HFFc6 (cell line): ENCODE measurements at places on chromosomes 6 and 20. TPM values are rescaled to one million over a fixed set of nuclear protein-coding genes. Genes with fewer than 3 reads are reported as not detected.

- no peaks in the 10 kb centered on the region for H3K27me3 ChIP-seq
Measured at GRCh38 chr20:22462975-22463914, 121.1 kb downstream of the FOXA2 start.

DNA sequence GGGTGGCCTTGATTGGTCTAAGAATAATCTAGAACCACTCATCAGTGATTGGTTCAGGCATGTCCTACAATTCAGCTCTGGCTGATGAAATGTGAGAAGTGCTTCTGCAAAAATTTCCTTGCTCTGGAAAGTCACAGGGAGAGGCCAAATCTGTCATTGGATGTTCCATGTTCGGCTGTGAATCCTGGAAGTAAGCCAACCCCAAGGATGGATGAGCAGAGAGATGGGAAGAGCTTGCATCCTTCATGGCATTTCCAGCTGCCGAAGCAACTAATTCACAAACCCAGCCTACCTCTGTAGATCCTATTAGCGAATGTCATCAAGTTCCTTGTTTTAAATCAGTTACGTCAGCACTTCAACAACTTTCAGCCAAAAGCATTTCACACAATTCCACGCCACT, 187.2 kb upstream of the SOX4 start:
- peak overlapping the region; percentile 43; the same call in 1 of the 2 replicates for H3K4me3 ChIP-seq
- no peak for DNase-seq
- H3K4me1 ChIP-seq: peaks cover 6% of the 10 kb centered on the region; the same call in 1 of the 2 replicates
- H3K27me3 ChIP-seq: peaks cover 3% of the 10 kb centered on the region
- no peaks in the 10 kb centered on the region for H3K36me3 ChIP-seq

DNA sequence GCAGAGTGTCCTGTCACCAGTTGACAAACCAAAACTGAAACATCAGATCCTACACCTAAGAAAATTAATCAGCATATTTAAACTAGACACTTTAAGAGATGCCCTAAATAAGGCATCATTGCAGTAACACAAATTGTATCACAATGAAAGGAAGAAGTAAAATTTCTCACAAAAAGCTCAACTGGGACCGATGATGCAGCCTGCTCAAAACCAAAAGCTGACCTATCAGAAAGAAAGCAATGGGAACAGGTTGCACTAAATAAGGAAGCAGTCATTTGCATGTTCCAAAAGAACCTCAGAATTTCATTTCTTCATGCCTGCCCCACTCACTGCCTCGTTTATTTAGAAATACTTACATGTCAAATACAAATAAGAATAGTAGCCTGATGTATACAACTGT, 12.1 kb downstream of the HIVEP2 start:
- H3K4me1 ChIP-seq: peaks cover 59% of the 10 kb centered on the region
- no peaks in the 10 kb centered on the region for H3K27me3 ChIP-seq
- no peak for DNase-seq
- no peak overlapping the region for H3K4me3 ChIP-seq
- peaks cover 10% of the 10 kb centered on the region for H3K36me3 ChIP-seq

EYS gene
- not detected in 3 replicates for total RNA-seq

GRCh38 chr20:38303908-38304379, at the start of gene BPI:
Gene BPI, plus strand, starts transcription at chr20:38304156. Its CDS starts 68 bp downstream, at chr20:38304224.
- H3K27ac ChIP-seq: no peak within 1 kb of the TSS
- no peak for DNase-seq
- peaks cover 20% of the 10 kb centered on the region for H3K27me3 ChIP-seq
- H3K4me1 ChIP-seq: peaks cover 21% of the 10 kb centered on the region

GRCh38 chr20:38963745-38964144, 1.6 kb downstream of the DHX35 start:
- no peak for DNase-seq
- H3K27me3 ChIP-seq: no peaks in the 10 kb centered on the region; the same call in 1 of the 2 replicates
- no peak overlapping the region; the same call in 1 of the 2 replicates for H3K4me3 ChIP-seq
- H3K4me1 ChIP-seq: peaks cover 39% of the 10 kb centered on the region
- peaks cover 16% of the 10 kb centered on the region for H3K36me3 ChIP-seq

DNA sequence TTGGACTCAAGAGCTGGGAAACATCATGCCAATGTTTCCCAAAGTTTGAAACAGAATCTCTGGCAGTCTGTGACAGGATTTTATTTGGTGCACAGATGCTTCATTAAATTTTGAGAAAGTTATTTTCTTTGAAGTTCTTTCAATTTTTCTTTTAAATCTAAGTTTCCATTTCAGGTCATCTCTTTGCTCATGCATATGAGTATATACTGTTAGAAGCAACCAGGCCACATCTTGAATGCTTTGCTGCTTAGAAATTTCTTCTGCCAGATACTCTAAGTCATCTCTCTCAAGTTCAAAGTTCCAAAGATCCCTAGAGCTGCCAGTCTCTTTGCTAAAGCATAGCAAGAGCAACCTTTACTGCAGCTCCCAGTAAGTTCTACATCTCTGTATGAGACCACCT, 59.1 kb upstream of the CCDC28A start:
- H3K4me3 ChIP-seq: no peak overlapping the region
- no peak overlapping the region for H3K27ac ChIP-seq
- H3K36me3 ChIP-seq: no peaks in the 10 kb centered on the region
- H3K27me3 ChIP-seq: peaks cover 17% of the 10 kb centered on the region
- no peak for DNase-seq
- H3K4me1 ChIP-seq: peaks cover 9% of the 10 kb centered on the region

DNA sequence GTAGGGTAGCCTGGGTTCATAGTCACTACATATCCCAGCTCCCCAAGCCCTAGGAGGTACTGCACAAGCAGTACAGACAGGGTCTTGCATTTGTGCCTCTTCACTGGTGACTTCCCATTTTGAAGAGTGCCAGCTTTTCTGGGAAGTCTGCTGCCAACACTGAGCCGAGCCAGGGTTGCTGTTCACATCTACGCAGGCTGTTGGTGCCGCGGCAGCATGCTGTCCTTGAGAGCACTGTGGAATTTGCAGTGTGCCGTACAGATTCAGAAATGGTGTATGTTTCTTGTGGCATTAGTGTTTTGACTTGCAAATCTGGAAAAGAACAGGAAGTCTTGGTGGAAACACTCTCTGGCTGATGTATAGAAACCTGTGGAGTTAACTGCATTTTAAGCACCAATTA, 67.5 kb downstream of the JARID2 start:
- H3K27me3 ChIP-seq: no peaks in the 10 kb centered on the region; the same call in 1 of the 2 replicates
- no peaks in the 10 kb centered on the region for H3K36me3 ChIP-seq
- peaks cover 52% of the 10 kb centered on the region for H3K4me1 ChIP-seq
- no peak overlapping the region for H3K4me3 ChIP-seq
- no peak overlapping the region for H3K27ac ChIP-seq

DNA sequence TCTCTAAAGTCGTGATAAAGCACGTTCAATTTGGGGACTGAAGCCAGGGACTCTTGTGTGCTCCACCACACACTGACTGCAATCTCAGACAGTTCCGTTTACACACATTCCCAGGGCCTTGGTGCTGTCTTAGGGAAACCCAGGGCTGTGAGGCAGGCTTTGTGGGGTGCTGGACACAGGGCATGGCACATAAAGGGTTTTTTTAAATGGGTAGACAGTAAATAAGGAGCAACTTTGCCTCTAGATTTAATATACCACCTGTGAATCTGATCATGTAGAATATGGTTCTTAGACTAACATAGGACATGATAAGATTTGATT, 2.3 kb downstream of the ENTPD6 start:
- H3K27me3 ChIP-seq: peaks cover 5% of the 10 kb centered on the region
- peaks cover 46% of the 10 kb centered on the region for H3K4me1 ChIP-seq
- no peak overlapping the region for H3K4me3 ChIP-seq
- no peak for DNase-seq

DNA sequence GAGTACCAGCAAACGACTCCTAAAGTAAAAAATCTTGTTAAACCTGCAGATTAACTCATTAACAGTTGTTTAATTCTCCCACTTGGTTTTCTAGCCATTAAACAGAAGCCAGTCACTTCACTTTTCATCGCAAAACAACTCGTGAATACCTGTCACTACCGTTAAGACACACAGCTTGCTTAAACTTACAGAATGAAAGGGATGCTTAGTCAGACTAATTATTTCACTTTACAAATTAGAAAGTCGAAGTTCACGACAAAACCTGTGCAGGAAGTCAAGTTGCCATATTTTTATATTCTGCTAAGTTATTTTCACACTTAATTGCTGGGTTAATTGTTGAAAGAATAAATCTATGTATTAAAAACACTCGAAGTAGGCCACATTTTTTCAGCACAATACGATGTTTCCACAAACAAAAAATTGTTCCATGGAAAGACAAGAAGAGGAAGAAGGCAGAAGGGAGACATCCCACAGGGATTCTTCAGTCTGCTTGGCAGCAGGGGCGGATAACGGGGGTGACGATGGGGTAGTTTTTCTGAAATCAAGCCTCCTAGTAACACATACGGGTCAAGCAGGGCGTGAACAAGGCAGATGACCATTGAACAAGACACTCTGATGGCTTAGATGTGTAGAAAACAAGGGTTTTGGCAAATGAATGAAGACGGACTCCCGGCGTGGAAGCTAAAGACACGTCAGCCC, 933 bp downstream of the SSR1 start:
- no peaks in the 10 kb centered on the region; the same call in none of the 2 replicates for H3K27me3 ChIP-seq
- H3K36me3 ChIP-seq: peaks cover 29% of the 10 kb centered on the region
- H3K4me1 ChIP-seq: peaks cover 46% of the 10 kb centered on the region
- peak; percentile 13 for DNase-seq

DNA sequence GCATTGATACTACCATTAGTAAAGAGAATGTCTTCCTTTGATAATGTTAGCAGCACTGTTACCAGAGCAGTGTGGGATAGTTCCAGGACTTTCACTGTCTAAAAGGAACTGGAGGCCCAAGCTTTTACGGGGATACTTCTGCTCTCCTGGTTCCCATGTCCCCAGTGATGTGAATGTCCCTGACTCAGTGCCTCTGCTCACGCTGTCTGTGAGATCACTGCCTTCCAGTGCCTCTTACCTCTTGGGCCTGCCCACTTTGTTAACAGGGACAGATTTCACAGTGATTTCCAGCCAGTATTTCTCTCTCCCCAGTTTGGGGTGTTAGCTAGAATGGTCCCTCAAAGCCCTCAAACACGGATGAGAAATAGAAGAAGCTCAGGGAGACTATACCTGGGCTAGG, 14.4 kb downstream of the PTPRA start:
- H3K27ac ChIP-seq: no peak overlapping the region
- H3K4me1 ChIP-seq: peaks cover 48% of the 10 kb centered on the region
- H3K4me3 ChIP-seq: no peak overlapping the region
- DNase-seq: no peak
- H3K27me3 ChIP-seq: peaks cover 5% of the 10 kb centered on the region; the same call in 1 of the 2 replicates

- no peak for DNase-seq
- H3K4me3 ChIP-seq: peak overlapping the region; percentile 38; the same call in 1 of the 2 replicates
- peaks cover 61% of the 10 kb centered on the region for H3K36me3 ChIP-seq
- H3K4me1 ChIP-seq: peaks cover 77% of the 10 kb centered on the region
- peak overlapping the region; percentile 62 for H3K27ac ChIP-seq
Measured at GRCh38 chr6:148445116-148445515, 102.5 kb downstream of the SASH1 start.

GRCh38 chr6:134065706-134066105, 13.3 kb upstream of the SLC2A12 start:
- no peak overlapping the region for H3K27ac ChIP-seq
- peaks cover 21% of the 10 kb centered on the region for H3K4me1 ChIP-seq
- peak; percentile 12 for DNase-seq
- H3K36me3 ChIP-seq: no peaks in the 10 kb centered on the region
- H3K27me3 ChIP-seq: peaks cover 10% of the 10 kb centered on the region; the same call in 1 of the 2 replicates

DNA sequence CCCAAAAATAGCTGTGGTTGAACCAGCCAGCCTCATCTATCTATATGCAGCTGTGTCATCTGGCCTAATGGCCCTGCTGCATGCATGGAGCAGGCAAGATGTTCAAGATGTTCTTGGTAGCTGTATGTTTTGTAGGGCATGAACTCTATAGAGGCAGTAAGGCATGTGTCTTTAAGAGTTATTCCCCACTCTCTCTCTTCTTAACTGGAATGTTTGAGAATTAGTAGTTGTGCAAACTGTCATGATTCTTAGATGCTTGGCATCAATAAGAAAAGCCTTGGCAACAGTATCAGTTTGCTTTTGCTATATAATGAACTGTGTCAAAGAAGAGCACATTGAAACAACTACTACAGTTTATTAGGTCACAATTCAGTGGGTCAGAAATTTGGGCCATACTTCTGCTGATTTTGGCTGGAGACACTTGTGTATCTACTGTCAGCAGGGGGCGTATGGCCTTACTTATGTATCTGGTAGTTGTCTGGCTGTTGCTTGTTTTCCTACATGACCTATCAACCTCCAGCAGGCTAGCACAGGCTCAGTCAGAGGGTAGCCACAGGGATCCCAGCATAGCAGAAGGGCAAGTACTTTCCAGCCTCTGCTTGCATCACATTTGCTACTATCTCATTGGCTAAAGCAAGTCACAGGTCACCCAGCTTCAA, 56.1 kb upstream of the LAMP5 start:
- DNase-seq: no peak
- peak overlapping the region; percentile 29; the same call in 1 of the 2 replicates for H3K27ac ChIP-seq
- peaks cover 8% of the 10 kb centered on the region; the same call in 1 of the 2 replicates for H3K27me3 ChIP-seq
- peaks cover 45% of the 10 kb centered on the region for H3K36me3 ChIP-seq

DNA sequence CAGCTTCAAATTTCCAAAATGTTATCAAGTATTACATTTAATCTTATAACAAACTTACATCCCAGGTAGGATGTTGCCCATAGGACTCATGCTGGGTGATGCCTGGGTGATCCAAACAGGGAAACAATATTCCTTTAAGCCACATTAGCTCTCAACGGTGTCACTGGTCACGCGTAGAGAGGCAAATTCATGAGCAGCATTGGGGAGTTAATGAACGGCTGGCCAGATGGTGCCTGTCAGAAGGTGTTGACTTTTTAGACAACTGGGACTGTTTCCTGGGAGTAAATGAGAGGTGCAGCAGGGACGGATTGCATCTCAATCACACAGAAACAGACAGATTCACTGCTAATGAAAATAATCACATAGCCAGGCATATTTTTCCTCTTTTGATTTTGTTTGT, 83.3 kb upstream of the ID4 start:
- no peaks in the 10 kb centered on the region; the same call in 1 of the 2 replicates for H3K27me3 ChIP-seq
- no peak for DNase-seq
- no peak overlapping the region for H3K27ac ChIP-seq
- no peak overlapping the region for H3K4me3 ChIP-seq

BCAS1 gene
- not detected in 3 replicates for total RNA-seq

MACROD2 gene
- total RNA-seq: 0.05 to 1.3 TPM (median 0.28 TPM) in 3 replicates
